C1 segment of cervical spinal cord (tissue), 14 donors: ENCODE measurements at places on chromosomes 7 and 10.

DNA sequence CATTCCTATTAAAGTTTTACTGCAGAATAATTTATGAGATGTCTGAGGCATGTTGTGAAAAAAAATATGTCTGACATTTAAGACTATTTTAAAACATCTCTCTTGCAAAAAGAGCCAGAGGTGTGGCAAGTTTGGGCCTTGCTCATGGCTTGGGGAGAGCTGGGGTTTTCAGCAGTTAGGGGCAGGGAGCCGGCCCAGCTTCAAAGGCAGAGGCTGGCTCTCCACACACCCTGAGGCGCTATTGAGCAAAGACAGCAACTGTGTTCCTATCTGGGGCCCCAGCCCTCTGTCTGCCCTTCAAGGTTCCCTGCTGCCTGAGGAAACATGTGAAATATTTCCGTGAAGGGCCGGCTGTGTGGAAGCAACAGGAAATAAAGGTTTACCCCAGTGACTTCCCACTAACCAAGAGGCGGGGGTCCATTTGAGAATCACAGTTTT, 94.0 kb downstream of the SORBS1 start:
- DNase-seq: no peak

DNA sequence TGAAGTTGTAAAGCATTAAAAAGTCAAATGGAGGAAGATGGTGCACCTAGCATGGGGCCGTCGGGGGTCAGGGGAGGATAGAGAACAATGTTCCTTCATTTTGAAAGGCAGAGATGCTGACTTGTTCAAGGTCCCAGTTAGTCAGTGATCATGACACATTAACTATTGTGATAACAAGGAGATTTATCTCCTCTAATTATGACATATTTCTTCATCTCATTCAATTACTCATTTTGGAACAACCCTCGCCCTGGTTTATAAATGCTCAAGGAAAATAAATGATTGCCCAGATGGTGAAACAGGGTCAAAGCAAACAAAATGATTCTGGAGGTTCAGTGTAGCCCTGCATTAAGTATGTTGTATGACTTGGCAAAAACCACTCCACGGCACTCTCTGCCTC, 106.2 kb downstream of the ITIH5 start:
- DNase-seq: no peak

DNA sequence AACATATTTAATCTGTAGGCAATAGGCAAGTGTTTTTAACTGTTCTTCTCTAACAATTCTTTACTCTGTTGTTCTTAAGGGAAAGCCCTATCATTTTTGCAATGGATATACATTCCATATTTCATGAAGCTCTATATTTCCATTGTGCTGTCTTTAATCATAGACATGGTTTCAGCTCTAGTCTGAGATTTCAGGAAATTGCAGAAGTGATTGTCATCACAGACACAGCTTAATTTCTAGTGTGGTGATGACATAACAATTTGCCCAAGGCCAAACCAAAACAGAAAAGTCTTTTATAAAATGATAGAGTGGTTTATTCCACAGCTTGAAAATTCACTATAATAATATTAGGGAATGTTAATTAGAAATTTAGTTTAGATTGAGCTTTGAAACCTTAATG, 494.1 kb upstream of the SEMA3A start:
- DNase-seq: no peak

DNA sequence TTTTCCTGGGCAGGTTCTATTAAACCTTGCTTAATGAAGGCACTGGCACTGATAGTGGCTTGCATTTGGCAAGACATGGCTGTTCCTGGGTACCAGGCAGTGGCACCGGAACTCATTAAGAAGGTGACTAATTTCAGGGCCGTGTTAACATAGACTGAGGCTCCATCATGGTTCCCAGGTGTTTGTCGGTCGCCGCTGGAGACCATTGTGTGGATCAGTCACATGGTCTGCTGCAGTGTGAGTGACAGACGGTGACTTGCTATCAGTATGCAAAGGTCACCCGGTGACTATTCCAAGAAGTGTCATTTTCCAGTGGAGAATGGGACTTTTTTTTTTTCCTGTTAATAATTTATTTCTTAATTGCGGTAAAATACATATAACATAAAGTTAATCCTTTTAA, 106.3 kb downstream of the INSYN2A start:
- DNase-seq: no peak

- DNase-seq: no peak
Measured at GRCh38 chr7:74269757-74270277, 15.6 kb upstream of the RFC2 start.

DNA sequence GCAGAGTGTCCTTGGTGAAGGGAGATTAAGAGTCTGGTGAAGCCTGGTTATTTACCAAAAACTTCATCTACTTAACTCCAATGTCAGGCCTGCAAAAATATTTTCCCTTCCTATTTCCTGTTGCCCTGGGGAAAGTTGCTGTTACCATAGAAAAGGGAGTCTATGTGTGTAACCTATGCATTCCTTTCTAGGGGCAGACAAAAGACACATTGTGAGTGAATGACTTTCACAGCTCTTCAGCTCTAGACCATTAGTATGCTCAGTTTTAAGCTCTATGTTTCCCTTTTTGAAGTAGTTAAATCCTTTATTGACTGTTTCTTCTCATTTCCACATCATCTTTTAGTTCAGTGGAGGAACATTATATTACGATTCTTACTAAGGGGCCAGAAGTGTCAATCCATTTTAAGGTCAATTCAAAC, 45.6 kb upstream of the SGCE start:
- no peak for DNase-seq

DNA sequence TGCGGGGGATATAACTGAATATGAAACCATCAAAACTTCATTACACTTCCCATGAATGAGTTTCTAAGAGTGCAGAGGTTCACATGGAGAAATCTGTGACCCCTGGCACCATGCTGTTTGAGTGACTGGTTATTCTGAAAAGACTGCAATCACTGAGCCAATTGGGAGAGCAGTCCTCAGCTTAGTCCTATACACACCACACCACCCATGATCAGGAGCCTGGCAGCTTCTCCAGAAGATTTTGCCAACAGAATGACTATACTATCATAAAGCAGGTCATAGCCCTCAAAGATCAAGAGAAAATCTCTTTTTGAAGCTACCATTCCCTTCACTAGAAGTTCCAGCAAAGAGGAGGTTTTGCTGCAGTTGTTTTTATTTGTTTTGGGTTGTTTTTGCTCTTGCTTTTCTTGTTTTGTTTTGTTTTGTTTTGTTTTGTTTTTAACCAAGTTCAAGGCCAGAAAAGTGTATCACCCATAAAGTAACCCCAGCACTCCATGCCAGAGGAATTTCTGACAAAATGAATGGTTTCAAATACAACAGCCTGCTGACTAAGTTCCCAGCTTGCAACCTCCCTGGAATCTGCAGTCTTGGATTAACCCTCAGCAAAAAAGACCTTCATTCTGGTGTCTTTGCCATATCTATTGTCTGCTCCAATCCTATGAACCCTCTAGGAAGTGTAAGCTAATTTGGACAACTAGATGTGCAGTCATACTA, 19.7 kb upstream of the HGF start:
- DNase-seq: no peak

DNA sequence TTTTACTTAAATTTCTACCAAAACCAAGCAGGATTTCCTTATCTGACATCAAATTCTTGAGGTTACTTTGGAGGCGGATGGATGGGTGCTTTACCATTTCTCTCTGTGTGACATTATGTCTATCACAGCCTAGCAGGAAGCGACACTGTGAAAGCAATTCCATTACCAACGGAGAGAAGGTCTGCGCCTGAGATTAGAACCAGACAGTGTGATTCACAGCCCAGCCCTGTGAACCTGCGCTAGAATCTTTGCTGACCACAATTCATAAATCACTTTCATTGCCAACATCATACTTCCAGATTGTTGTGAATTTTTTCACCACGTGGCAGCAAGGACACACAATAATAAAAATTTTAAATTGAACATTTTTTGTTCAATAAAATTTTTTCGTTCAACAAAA, 126.5 kb downstream of the CUBN start:
- DNase-seq: no peak

- no peak for DNase-seq
Measured at GRCh38 chr7:135666846-135667245, 4.5 kb downstream of the STMP1 start.

- DNase-seq: no peak
Measured at GRCh38 chr10:111203615-111204014, 126.8 kb downstream of the ADRA2A start.

DNA sequence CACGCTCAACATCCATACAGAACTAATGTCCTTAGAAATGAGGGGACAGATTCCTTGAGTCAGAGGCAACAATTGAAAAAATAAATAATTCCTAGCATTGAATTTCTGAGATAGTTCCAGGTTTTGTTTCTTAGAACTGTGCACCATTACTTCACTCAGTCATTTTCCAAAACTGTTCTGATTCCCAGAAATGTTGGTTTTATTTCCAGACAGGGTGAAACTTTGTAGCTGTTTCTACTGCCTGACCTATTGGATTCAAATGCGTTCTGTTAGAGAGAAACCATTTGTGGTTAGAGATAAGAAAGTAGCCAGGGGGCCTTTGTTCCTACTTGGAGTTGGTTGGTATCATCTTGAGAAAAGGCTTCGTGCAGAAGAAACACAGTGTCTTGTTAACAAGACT, 8.1 kb upstream of the DEPP1 start:
- DNase-seq: no peak

- no peak for DNase-seq
Measured at GRCh38 chr7:45712872-45713668, 138.9 kb downstream of the ADCY1 start.

DNA sequence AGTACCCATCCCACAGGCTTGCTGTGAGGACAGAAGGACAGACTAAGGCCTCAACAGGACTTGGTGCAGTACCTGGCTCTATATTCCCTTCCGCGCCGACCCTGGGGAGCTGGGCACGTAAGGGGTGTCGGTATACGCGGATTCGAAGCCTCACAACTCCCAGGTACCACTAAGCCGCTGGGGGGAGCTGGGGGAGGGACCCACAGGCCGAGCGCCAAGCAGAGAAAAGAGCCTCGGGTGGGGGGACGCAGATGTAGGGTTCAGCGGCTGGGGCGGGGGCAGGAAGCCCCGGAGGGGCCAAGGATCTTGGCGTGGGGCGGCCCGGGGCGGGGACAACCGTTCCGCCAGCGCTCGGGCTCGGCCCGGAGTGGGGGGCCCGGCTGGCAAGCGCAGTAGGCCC, 126.4 kb upstream of the ZNF746 start:
- DNase-seq: peak; percentile 44

- DNase-seq: no peak
Measured at GRCh38 chr7:94612661-94613060, 43.3 kb downstream of the SGCE start.

- no peak for DNase-seq
Measured at GRCh38 chr10:5666841-5667630, 641 bp upstream of the ASB13 start.

DNA sequence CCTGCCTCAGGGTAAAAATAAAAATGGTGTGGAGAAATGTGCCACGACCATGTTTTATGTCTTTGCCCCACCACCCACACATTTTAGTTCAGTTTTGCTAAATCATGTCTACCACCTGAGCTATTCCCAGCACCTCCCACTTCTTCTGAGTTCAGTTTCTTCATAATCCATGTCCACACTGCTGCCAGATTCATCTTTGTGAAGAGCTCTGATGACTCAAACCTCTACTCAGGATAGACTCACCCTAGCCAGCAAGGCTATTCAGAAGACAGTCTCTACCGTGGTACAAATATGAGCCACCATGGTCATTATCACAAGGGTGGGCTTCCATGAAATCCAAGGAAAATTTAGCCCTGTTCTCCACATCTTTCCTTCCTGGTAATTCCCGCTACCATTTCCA, 231.1 kb upstream of the PRKCQ start:
- DNase-seq: no peak

GRCh38 chr7:155702616-155703015, 58.2 kb downstream of the RBM33 start:
- no peak for DNase-seq

DNA sequence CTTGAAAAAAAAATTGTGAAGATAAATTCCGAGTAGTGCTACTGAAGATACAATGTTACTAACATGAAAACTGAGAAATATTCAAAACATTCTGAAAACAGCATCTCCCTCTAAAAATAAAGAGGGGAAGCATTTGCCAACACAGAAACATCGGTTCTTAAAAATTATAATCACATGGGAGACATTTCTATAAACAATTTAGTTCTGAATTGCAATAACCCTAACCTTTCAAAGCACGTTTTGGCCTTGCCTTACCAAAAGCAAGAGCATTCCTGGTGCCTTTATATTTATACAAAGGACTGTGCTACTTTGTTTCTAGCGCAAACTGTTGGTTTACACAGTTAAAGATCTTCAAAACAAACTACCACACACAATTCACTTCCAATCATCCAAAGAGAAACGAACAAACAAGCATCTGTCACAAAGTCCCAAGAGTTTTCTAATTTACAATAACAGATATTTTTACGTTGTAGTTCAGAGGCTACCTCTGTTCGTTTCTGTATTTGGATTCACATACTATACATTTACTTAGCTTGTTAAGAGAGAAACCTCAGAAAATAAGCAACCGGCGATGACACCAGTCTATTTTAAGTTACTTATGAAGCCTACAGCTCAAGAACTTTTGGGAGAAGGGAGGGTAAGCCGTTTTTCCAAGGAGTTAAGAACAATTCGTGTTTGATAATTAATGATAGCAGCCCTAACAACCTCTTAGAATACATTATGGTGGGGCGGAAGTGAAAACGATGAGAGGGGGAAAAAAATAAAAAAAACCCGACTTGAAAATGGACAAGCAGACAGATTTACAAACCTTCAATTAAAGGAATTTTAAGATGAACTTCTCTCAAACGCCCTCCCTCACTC, 1.3 kb downstream of the ABI1 start:
- no peak for DNase-seq

GRCh38 chr10:59752278-59752940, 846 bp downstream of the MRLN start:
- no peak for DNase-seq

DNA sequence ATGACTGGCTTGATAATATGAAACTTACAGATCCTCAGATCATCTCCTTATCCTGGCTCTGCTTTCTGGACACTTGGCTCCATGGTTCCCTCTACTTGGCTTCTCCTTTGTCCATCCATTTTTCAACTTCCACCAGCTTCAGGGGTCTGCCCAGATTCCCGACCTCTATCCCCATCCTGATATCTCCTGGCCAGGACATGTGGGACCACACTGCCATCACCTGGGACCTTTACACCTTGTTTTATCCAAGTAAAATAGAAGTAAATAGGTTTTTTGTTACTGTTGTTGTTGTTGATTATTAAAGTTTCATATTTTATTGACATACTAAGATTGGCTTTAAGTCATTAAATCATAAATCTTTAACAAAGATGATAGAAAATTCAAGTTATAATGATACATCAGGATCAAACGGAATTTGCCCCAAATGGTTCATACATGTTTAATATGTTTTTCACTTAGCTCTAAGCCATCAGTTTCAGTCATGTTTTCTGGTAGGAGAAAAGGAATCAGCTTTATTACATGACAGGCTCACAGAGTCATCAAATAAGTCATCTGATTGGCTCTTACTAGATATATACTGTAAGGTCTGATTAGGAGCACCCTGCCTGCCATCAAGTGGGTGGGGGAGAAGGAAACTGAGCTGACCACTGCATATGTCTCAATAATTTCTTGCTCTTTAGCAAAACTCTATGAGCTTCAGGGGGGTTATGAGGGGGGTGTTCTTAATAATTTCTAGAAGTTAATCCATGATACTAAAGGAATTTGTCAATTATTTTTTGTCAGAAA, 111.5 kb upstream of the AHR start:
- DNase-seq: no peak
